ENCODE measurements at places on chromosomes 16 and 17.
A peak's percentile ranks its signal among the peaks of the same experiment; 100 is the strongest.

- no peak overlapping the region for H3K4me3 ChIP-seq
- H3K36me3 ChIP-seq: no peaks in the 10 kb centered on the region
- no peak for DNase-seq
- H3K27me3 ChIP-seq: no peaks in the 10 kb centered on the region
Measured at GRCh38 chr17:260944-261343, 79.5 kb upstream of the DOC2B start.

- H3K27me3 ChIP-seq: no peaks in the 10 kb centered on the region
- H3K27ac ChIP-seq: no peak overlapping the region
- H3K36me3 ChIP-seq: no peaks in the 10 kb centered on the region
- DNase-seq: no peak
- no peak overlapping the region for H3K4me3 ChIP-seq
- H3K4me1 ChIP-seq: peaks cover 4% of the 10 kb centered on the region
Measured at GRCh38 chr17:65751263-65751662, 189.8 kb upstream of the AXIN2 start.

GRCh38 chr17:75087558-75088453 is at the start of gene SLC16A5:
Gene SLC16A5, plus strand, starts transcription at chr17:75087954. Its CDS starts 5,683 bp downstream, at chr17:75093637.
- H3K4me1 ChIP-seq: peaks cover 5% of the 10 kb centered on the region
- peak; percentile 48 for DNase-seq

- DNase-seq: no peak
- H3K27me3 ChIP-seq: peaks cover 6% of the 10 kb centered on the region
- H3K4me3 ChIP-seq: no peak overlapping the region
- no peaks in the 10 kb centered on the region for H3K36me3 ChIP-seq
Measured at GRCh38 chr17:37769050-37769449, 24.2 kb upstream of the HNF1B start.

DNA sequence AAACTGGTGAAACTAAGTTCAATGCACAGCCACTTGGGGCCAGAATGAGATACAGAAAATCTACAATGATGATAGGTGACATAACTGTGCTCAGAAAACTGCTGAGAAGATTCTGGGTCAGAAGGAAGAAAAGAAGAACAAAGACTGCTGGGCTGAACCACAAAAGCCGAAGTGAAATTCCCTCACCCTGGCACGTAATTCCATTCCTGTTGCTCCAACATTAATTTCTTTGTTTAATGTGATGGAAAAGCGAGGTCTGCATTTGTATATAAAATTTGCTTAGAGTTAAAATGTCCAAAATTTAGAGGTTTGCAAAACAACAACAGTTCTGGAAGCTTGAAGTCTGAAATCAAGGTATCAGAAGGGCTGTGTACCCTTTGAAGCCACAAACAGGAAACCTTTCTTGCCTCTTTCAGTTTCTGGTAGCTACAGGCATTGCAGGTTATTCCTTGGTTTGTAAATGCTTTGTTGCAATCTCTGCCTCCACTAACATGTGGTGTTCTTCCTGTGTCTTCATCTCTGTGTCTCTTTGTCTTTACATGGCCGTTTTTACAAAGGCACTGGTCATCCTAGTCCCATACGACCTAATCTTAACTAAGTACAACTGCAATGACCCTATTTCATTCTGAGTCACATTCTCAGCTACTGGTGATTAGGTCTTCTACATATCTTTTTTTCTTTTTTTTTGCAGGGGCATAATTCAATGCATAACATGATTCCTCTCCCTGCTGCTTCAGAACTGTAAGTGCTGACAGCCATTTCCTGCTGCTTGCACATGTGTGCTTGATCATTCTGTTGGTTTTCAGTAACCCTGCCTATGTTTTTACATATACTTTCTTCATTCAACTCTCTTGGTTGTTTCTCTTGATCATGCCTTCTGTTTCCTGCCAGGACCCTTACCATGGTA is 603.0 kb upstream of the CDH8 start:
- H3K27me3 ChIP-seq: no peaks in the 10 kb centered on the region
- DNase-seq: no peak
- H3K36me3 ChIP-seq: no peaks in the 10 kb centered on the region
- no peak overlapping the region for H3K27ac ChIP-seq
- no peaks in the 10 kb centered on the region for H3K4me1 ChIP-seq

DNA sequence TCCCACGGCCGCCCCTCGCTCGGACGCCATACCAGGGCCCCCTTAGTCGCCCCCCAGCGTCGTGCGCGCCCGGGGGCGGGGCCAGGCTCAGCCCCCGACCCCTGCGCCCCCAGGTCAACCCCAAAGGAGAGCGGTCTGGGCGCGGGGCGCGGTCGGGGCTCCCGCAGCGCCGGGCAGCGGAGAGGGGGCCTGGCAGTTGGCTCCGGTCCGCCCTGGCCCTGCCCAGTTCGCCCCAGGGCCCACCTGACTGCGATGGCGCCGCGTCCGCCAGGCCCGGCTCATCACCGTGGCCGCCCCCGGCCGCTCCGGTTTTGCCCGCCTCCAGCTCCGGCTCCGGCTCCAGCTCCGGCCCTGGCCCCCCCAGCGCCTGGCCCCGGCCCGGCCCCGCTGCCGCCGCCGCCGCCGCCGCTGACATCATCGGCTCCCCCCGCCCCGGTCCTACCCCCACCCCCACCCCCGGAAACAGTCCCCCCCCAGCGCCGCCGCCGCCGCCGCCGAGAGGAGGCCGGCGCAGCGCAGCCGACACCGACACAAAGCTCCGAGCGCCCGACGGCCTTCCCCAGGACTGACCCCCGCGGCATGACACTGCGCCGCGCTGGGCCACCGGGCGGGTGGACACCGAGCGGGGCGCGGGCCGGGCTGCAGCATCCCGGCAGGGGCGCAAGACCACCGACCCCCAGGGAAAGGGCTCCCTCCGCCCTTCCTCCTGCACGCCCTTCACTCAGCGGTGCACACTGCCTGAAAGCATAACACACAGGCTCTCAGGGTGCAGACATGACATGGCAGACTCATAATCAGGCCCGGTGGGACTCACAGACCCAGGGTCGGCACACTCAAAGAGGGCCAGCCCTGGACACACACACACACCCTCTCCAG is at the start of gene ZBTB4:
Gene ZBTB4 (minus strand): TSS at position 419 of the 876 bp plus-strand sequence. CDS start 12,830 bp downstream, outside the sequence.
- peak; percentile 82 for DNase-seq
- H3K4me1 ChIP-seq: peaks cover 62% of the 10 kb centered on the region
- H3K27me3 ChIP-seq: no peaks in the 10 kb centered on the region
- peak within 1 kb of the TSS; percentile 97 for H3K4me3 ChIP-seq
- peak within 1 kb of the TSS; percentile 91 for H3K27ac ChIP-seq

DNA sequence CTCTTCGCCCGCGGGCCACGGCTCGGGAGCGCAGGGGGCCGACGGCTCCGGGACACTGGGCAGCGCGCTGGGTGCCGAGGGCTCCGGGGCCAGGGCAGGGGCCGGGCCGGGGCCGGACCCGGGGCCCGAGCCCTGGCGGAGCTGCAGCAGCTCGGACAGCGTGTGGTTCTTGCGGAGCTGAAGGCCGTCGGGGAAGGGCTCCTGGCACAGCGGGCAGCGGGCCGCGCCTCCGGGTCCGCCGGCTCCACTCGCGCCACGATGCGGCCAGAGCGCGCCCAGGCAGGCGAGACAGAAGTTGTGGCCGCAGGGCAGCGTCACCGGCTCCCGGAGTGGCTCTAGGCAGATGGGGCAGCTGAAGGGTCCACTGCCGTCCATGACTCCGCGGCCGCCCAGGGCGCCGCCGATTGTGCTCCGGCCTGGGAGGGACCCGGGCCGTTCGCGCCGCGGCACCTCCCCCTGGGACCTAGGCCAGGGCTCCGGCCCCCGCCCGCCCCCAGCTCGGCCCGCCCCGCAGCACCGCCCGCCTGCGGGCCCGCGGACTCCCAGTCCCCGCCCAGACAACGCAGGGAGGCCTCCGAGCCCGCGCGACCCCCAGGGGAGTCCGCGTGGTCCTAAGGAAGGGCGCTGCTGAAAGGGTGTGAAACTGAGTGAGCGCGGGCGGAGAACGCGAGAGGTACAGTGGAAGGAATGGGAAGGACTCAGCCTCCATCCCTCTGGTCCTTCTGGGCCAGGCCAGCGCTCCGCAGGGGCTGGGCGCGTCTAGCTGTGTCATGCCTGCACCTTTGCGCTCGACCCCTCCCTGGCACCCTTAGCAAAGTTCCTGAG is at the start of gene TRIM47:
Gene TRIM47 (minus strand): TSS at position 408 of the 825 bp plus-strand sequence. CDS start 33 bp downstream, at position 375.
- DNase-seq: no peak
- H3K27me3 ChIP-seq: peaks cover 56% of the 10 kb centered on the region
- peaks cover 24% of the 10 kb centered on the region for H3K4me1 ChIP-seq

- H3K4me3 ChIP-seq: no peak overlapping the region
- no peaks in the 10 kb centered on the region for H3K27me3 ChIP-seq
- no peak for DNase-seq
- H3K27ac ChIP-seq: no peak overlapping the region
Measured at GRCh38 chr17:27612160-27612770, 18.7 kb upstream of the LGALS9 start.

GRCh38 chr17:5922476-5922875 is 147.7 kb upstream of the WSCD1 start:
- H3K4me1 ChIP-seq: no peaks in the 10 kb centered on the region
- no peaks in the 10 kb centered on the region for H3K27me3 ChIP-seq
- H3K36me3 ChIP-seq: no peaks in the 10 kb centered on the region
- H3K4me3 ChIP-seq: no peak overlapping the region
- no peak for DNase-seq
- H3K27ac ChIP-seq: no peak overlapping the region

DNA sequence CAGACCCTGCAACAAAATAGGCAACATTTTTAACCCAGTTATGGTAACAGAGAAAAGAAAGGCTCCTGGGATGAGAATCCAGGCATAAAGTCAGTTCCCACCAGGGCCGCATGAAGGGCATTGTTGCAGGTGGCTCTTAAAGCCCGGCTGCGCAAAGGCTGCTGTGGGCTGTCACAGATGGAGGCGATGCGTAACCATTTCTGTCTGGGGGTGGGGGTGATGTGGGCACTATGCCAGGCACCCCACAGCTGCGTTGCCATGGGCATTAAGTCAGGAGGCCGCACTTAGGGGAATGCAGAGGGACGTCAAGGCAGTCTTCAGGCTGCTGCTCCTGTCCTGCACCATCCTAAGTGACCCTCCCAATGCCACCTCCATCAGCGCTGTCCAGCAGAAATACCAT is 228.4 kb downstream of the CPPED1 start:
- H3K27ac ChIP-seq: no peak overlapping the region
- no peaks in the 10 kb centered on the region for H3K27me3 ChIP-seq
- DNase-seq: no peak
- H3K36me3 ChIP-seq: peaks cover 3% of the 10 kb centered on the region

DNA sequence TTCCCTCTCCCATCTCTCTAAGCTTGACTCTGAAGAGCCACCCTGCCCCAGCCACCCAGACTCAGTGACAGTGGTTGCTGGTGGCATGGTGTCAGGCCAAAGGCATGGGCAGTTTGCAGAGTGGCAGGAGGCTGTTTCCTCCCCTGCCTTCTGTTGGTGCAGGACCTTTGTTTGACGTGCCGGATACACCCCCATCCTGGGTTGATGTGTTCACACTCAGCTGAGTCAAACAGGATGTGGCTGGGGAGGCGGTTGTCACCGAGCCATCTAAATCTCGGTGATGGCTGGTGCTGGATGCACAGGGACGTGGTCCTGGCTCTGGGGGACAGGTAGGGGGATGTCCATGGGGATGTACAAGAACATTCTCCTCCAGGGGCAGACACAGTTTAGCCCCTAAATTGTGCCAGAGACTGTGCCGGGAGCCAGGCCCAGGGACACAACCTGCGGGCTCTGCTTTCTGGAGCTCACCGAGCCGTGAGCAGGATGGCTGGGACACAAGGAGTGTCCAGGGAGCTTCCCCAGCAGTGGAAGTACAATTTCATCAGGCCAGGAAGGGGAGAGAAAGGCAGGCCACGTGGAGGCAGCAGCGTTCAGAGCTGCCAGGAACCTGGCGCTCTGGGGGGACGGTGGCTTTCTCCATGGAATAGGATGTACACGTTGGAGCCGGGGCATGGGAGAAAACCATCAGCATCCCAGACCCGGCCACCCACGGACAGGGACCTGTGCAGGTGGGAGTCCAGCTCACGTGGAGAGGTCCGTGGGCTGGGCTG is 264.2 kb downstream of the SEC14L1 start:
- H3K36me3 ChIP-seq: peaks cover 49% of the 10 kb centered on the region
- peak overlapping the region; percentile 94 for H3K27ac ChIP-seq
- no peaks in the 10 kb centered on the region for H3K27me3 ChIP-seq
- DNase-seq: no peak
- peaks cover 80% of the 10 kb centered on the region for H3K4me1 ChIP-seq
- H3K4me3 ChIP-seq: peak overlapping the region; percentile 47

- no peak for DNase-seq
- no peak overlapping the region for H3K4me3 ChIP-seq
- peaks cover 5% of the 10 kb centered on the region for H3K27me3 ChIP-seq
- no peak overlapping the region for H3K27ac ChIP-seq
- no peaks in the 10 kb centered on the region for H3K36me3 ChIP-seq
Measured at GRCh38 chr17:37650419-37651003, 7.3 kb upstream of the DDX52 start.

GRCh38 chr16:17375461-17376304 is 95.1 kb downstream of the XYLT1 start:
- peaks cover 13% of the 10 kb centered on the region for H3K4me1 ChIP-seq
- no peaks in the 10 kb centered on the region for H3K27me3 ChIP-seq
- no peak overlapping the region for H3K27ac ChIP-seq

- no peaks in the 10 kb centered on the region for H3K4me1 ChIP-seq
- DNase-seq: no peak
- H3K36me3 ChIP-seq: no peaks in the 10 kb centered on the region
- peaks cover 54% of the 10 kb centered on the region for H3K27me3 ChIP-seq
Measured at GRCh38 chr16:87583453-87584131, 18.7 kb upstream of the JPH3 start.

- peaks cover 25% of the 10 kb centered on the region for H3K4me1 ChIP-seq
- no peaks in the 10 kb centered on the region for H3K27me3 ChIP-seq
- no peak overlapping the region for H3K4me3 ChIP-seq
- H3K27ac ChIP-seq: peak overlapping the region; percentile 15
- H3K36me3 ChIP-seq: peaks cover 25% of the 10 kb centered on the region
Measured at GRCh38 chr17:38922538-38923297, 2.7 kb upstream of the LASP1NB start.

Data from thymus (tissue), 14 donors.